MCF 10A (cell line): ENCODE measurements at places on chromosomes 13 and 19.

- no peaks in the 10 kb centered on the region for H3K27me3 ChIP-seq
- H3K36me3 ChIP-seq = peaks cover 5% of the 10 kb centered on the region
- H3K27ac ChIP-seq = peak overlapping the region; percentile 89
- H3K4me1 ChIP-seq = peaks cover 19% of the 10 kb centered on the region
Observed at GRCh38 chr13:32254416-32254815, 60.7 kb downstream of the ZAR1L start.

DNA sequence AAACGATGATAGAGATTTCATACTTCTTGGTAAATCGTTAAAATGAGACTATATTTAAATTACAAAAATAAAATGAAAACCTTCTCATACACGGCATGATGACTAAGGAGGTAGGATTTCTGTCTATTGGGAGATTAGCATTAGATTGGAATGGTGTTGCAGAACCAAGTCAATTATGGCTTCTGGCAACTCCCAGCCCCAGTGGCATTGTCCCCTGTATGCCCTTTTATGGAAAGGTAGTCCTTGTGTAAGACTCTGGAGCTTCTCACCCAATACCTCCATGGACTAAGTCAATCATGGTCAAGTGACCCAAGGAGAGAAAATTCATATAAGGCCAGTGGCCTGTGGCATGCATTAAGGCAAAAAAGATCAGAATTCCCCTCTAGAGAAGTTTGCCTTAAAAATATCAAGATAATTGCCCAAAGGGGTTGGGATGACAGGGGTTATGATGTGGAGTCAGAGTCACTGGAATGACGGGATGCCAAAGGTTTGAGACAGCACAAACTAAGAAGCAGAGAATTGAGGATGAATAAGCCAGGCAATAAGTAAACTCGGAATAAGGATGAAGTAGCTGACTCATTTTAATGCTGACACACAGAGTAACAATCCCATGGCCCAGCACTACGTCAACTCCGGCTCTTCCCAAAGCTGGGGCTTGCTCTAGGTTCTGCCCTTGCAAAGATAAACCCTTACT lies 57.8 kb upstream of the POSTN start:
- no peaks in the 10 kb centered on the region for H3K27me3 ChIP-seq
- H3K4me3 ChIP-seq = no peak overlapping the region
- H3K36me3 ChIP-seq = no peaks in the 10 kb centered on the region
- peaks cover 6% of the 10 kb centered on the region for H3K4me1 ChIP-seq
- DNase-seq = peak; percentile 83

- no peaks in the 10 kb centered on the region for H3K27me3 ChIP-seq
- no peaks in the 10 kb centered on the region for H3K4me1 ChIP-seq
- no peak for DNase-seq
- H3K27ac ChIP-seq = no peak overlapping the region
- H3K4me3 ChIP-seq = no peak overlapping the region
Observed at GRCh38 chr19:27821418-27822018, 1391.4 kb downstream of the UQCRFS1 start.

DNA sequence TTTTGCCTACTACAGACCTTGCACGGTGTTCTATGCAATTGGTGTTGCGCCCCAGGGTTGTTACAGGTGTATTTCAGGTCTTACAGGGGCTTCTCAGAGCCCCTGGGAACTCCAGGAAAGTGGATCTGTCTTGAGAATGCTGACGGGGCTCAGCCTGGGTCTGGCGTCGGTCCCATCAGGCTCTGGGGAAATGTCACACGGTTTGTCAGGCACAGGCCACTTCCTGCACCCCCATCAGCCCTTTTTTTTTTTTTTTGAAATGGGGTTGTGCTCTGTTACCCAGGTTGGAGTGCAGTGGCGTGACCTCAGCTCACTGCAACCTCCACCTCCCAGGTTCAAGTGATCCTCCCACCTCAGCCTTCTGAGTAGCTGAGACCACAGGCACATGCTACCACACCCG lies 13.2 kb downstream of the CLEC4G start:
- H3K27me3 ChIP-seq = no peaks in the 10 kb centered on the region
- no peak overlapping the region for H3K27ac ChIP-seq
- no peak overlapping the region for H3K4me3 ChIP-seq
- H3K4me1 ChIP-seq = no peaks in the 10 kb centered on the region
- no peaks in the 10 kb centered on the region for H3K36me3 ChIP-seq

GRCh38 chr13:114079601-114080536 lies 52.6 kb downstream of the RASA3 start:
- H3K27me3 ChIP-seq = no peaks in the 10 kb centered on the region
- H3K4me3 ChIP-seq = no peak overlapping the region
- DNase-seq = no peak
- H3K36me3 ChIP-seq = peaks cover 5% of the 10 kb centered on the region

GRCh38 chr13:103067751-103068555 lies 1.7 kb upstream of the SLC10A2 start:
- H3K27ac ChIP-seq = no peak overlapping the region
- H3K27me3 ChIP-seq = no peaks in the 10 kb centered on the region
- peak; percentile 49 for DNase-seq
- H3K4me1 ChIP-seq = no peaks in the 10 kb centered on the region
